ENCODE measurements at places on chromosomes 2 and 18. TPM values are rescaled to one million over a fixed set of nuclear protein-coding genes. Genes with fewer than 3 reads are reported as not detected.

The UGT1A5 gene
- not detected for total RNA-seq

DNA sequence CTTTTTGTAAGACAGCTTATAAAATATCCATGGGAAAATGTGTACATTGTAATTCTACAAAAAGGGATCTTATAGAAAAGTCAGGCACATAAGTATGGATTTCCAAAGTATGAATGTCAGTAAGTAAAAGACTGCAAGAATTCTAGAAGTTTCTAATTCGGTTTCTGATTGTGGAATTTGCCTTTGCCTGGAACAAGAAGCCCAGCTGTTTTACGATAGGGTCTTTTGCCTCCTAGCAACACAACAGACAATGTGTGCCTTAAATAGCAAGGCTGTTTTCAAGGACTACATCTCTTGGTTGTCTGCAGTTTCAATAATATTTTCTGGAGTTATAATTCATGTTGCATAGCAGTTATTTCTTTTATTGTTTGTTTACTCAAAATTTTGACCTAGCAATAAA, 312.9 kb downstream of the MTX2 start:
- H3K36me3 ChIP-seq, result no peaks in the 10 kb centered on the region
- H3K4me3 ChIP-seq, result no peak overlapping the region
- no peak for DNase-seq
- peaks cover 4% of the 10 kb centered on the region for H3K4me1 ChIP-seq
- H3K27ac ChIP-seq, result no peak overlapping the region

DNA sequence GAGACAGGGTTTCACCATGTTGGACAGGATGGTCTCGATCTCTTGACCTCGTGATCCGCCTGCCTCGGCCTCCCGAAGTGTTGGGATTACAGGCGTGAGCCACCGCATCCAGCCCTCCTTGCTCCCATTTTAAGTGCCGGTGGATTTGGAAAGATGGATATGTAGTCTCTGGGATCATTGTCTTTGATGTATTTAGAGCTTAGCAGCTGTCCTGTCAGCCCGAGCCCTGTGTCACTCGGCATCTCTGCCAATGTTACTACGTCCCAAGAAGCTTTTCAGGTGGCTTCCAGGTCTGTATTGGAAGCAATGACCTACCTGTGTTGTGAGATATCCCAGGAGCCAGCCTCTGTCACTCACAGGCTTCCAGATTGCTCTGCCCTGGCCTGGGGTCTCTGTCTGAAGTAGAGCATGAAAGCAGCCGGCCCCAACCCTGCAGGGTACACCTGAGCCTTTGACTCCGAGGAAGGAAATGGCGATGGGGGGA, 35.3 kb downstream of the MAP4K4 start:
- H3K27me3 ChIP-seq, result no peaks in the 10 kb centered on the region
- H3K36me3 ChIP-seq, result peaks cover 2% of the 10 kb centered on the region
- H3K4me3 ChIP-seq, result no peak overlapping the region

DNA sequence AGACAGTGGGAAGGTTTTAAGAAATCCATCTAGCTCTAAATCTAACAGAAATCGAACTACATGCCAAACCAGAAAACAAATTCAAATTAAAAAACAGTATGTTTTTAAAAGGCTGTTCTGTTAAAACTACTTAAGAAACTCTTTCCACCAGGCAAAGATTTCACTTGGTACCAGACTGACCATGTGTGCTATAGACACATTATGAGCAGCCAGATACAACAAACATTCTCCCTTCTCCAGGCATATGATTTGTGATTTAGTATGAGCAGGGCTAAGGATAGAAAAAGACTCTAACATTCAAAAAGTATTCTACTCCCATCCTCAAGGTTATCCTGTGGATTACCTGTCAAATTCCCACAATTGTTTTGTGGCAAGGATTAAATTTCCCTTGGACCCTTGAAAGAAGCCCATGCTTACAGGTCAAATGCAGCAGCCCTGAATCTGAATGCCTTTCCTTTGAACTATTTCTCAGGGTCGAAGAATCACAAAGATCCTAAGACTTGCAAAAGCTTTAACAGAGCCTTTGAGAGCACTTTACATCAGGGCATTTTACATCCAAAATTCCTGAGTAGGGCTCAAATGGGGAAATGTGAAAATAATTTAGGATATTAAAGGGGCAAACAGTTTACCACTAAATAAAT, 42.5 kb upstream of the TTC32 start:
- no peak for DNase-seq
- no peaks in the 10 kb centered on the region for H3K27me3 ChIP-seq
- H3K27ac ChIP-seq, result no peak overlapping the region
- no peak overlapping the region for H3K4me3 ChIP-seq
- no peaks in the 10 kb centered on the region for H3K36me3 ChIP-seq
- peaks cover 5% of the 10 kb centered on the region for H3K4me1 ChIP-seq

All from IMR-90 (cell line).